8988T (cell line): ENCODE measurements at places on chromosomes 1 and 21.

DNA sequence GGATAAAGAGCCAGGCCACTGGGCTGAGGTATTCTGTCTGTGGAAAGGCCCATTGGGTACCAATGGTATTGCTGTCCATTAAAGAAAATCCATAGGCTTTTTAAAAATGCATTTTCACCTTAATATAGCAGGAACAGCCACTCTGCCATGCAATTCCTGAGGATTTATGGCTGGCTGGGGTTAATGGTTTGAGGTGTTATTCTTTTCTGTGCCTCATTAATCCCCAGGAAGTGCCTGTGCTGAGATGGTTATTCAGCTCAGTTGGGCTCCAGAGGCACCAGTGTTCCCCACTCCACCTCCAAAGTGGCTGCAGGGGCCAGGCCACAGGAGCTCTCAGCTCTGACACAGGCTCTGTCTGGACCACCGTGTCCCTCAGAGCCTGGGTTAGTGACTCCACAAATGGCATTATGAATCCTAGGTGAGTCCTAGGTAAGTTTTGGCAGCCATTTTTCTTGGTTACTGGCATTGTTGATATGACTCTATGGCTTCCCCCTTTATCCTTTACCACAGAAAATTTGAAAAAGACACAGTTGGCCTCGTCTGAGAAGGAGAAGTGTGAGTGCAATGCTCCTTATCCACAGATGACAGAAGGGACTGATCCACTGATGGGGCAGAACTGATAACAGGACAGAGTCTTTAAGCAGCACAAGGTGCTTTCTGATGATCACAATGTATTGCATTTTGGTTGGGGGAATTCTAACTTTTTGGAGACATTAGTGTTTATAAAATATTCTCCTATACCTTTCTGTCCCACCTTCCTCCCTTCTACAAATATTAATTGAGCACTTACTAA, 2.2 kb upstream of the PAPPA2 start:
- DNase-seq, result no peak

GRCh38 chr1:96416111-96416595, 305.4 kb upstream of the PTBP2 start:
- no peak for DNase-seq

GRCh38 chr21:26457817-26458216, 115.3 kb downstream of the CYYR1 start:
- DNase-seq, result no peak

DNA sequence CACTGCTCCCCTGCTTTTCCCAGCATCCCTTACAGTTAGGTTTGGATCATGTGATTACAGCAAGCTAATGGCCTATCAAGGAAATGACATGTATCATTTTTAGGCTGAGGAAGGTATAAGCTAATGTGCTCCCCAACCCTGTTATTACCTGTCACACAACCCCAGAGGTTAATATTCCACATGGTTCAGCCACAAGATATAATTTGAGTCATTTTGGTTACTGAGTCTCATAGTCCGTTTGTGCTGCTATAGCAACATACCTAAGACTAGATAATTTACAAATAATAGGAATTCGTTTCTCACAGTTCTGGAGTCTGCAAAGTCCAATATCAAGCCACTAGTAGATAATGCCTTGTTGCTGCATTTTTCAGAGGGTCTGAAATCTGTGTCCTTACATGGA, 29.1 kb upstream of the SLC16A1 start:
- no peak for DNase-seq

- no peak for DNase-seq
Measured at GRCh38 chr21:36735724-36736320, 36.9 kb downstream of the SIM2 start.

GRCh38 chr1:2021550-2021949, 2.4 kb downstream of the GABRD start:
- no peak for DNase-seq

DNA sequence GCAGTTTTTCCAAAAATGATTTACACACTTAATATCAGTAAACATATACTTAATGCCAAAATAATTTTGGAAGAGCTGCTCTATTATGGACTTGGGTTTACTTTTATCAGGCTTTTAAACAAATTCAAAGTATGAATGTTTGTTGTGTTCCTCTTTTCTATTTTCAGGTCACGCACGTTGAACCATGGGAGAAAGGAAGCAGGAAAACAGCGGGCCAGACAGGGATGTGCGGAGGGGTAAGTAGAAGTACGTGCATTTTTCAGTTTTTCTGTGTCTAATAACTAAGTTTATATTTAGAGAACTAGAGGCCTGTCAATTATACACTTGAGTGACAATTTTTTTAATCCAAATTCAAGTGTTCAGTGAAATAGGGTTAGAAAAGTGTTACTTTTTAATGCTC, 3.4 kb downstream of the PRPF38B start:
- no peak for DNase-seq
